GM12878 (cell line): ENCODE measurements at places on chromosomes 12 and 14. TPM values are rescaled to one million over a fixed set of nuclear protein-coding genes. Genes with fewer than 3 reads are reported as not detected.

- no peak for DNase-seq
These were observed 623 bp upstream of the TSPAN8 start for GRCh38 chr12:71158361-71158882.

DNA sequence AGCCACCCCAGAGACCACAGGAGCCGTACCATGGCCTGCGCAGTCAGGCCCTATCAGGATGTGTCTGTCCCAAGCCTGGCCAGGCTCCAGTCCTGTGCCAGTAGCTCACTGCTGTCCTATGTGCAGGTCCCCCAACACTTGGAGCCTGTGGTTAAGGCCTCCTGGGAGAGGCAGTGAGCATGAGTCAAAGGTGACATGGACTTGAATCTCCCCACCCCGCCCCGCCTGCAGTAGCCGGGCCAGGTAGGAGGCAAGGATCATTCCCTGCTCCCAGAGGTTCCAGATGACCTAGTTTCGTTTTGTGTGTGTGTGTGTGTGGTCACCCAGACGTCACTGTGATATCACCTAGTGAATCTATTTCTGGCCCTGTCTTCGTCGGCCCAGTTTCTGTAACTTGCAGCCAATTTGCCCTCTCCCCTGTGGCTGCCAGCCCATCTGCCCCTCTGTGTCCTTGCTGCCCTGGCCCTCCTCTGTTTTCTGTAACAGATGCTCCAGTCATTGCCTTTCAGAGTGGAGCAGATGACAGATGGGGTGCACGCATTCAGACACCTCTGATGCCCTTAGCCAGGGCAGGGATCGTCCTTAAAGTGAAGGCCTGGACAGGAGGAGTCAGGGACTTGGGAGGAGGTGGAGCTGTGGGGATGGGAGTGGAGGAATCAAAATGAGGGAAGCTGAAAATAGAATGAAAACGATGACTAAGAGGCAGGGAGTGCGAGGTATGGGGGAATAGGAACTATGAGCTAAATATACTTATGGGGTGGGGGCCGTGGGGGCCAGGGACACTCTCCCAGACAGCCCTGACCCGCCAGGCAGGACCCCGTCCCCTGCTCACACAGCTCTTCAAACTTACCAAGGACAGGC, 37.4 kb downstream of the SLC6A12 start:
- DNase-seq = no peak

GRCh38 chr12:68667291-68667690, 19.5 kb upstream of the NUP107 start:
- DNase-seq = no peak

DNA sequence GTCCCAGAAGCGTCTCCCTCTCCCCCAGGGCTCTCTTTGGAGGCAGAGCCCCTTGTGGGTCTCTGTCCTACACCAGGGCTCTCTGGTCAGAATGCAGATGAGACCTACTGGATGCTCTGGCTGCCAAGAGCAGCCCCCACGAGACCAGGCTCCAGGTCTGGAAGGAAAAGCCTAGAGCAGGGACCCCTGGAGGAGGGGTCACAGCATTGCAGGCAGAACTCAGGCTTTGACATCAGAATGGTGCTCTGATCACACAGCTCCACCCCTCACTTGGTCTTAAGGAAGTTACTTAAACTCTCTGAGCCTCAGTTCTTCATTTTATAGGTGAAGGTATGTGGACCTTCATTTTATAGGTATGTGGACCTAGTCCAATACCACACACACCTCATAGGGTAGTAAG, 83.1 kb downstream of the ARL6IP4 start:
- no peak for DNase-seq

DNA sequence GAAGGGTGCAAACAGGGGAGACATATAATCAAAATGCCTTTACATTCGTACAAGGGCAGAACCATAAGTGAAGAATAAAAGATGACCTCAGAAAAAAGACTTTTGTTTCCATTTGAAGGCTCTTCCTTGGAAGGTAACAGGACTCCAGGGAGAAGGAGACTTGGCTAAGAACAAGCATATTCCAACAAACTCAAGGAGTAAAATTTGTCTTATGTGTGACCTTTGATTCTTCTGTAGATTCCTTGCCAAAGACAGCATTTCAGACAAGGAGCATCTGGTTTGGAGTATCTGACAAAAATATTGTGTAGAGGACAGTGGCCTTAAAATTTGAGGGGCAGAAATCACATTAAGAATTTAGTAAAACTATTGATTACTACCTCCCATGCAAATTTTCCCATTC, 991.9 kb downstream of the FLRT2 start:
- DNase-seq = no peak

GRCh38 chr12:52151837-52152783, 39.7 kb downstream of the KRT80 start:
- DNase-seq = no peak

DNA sequence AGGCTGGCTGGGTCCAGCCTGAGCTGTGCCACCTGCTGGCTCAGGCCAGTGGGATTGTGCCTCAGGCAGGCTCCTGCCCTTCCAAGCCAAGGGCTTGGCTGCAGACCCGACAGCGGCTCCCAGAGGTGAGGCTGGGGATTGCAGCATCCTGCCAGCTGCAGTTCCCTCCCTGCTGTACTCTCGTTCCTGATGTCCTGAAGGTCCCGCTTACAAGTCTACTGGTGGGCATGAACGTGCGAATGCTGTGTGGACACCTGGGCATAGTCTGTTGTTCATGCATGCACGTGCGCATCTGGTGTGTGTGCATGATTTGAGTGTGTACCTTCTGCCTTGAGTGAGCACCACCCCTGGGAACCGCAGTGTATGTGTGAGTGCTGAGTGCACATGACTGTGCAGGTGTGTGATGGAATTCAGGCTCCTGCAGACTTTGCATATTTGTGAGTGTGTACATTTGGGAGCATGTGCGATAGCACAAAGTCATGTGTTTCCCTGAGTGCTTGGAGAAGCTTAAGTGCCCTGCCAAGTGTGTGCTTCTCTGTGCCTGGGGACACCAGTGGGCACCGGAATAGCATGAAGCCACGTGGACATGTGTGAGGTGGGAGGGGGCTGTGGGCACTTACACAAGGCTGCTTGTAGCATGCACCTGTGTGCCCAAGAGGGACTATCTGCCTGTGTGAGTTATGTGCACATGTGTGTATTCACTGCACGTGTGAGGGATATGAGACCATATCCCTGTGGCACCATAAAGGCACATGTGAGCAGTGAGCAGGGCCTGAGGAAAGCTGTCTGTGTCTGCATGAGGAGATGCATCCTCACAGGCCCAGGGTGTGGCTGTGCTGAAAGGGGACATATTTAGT, 19.3 kb upstream of the KRT7 start:
- no peak for DNase-seq

GRCh38 chr12:110349514-110350151, 53.9 kb downstream of the ANAPC7 start:
- DNase-seq = no peak

- no peak for DNase-seq
These were observed 15.5 kb downstream of the CDCA4 start for GRCh38 chr14:105005329-105005928.

DNA sequence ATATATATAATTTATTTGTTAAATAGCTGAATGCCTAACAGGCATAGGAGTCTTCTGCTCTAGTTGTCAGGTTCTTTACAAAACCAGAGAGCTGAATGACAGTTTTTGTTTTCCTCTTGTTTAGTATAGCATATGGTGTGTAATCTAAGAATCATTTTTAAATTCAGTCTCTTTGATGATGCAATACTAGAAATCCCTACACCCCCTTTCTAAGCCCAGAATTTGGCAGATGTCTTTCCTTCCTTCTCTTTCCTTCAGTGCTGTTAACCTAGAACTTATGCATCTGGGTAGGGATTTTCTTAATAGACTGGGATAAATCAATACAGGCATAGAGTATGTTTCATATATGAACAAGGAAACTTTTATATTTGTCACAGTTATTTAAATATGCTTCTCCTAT, 198.1 kb downstream of the KCNH5 start:
- no peak for DNase-seq

DNA sequence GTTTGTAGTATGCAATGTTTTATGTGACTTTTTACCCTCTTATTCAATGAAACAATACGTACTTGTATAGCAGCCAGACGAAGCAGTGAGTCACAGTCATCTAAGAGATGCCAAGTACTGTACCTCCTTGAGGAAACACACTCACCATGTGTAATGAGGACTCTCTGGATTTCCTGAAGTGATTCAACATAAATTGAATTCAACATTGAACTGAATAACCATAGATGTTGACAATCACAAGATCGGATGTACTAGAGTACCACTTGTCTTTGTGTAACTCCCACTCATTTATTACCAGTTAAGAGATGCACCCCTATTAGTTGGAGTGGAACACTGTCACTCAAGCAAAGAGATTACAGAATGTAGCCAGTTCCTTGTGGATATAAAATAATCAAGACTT, 175.2 kb upstream of the HMGA2 start:
- DNase-seq = no peak

DNA sequence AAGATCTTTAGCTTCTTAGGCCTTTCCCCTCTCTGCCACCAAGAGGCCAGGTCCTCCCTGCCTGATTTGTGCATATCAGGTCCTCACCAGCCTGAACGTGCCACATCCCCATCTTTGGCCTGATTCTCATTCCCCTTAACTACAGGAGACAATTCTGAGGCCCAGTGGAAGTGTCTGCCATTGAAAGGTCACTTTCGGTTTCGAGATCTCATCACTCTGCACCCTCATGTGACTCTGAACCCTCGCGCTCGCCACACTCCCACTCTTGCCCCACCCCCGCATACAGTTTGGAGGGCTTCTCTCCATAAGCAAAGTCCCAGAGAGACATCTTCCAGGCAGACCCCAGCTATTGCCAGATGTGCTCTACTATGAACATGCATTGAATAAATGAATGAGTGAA, 189.0 kb downstream of the NTF3 start:
- DNase-seq = no peak

GRCh38 chr12:118537481-118537917, 161.1 kb downstream of the SUDS3 start:
- no peak for DNase-seq

DNA sequence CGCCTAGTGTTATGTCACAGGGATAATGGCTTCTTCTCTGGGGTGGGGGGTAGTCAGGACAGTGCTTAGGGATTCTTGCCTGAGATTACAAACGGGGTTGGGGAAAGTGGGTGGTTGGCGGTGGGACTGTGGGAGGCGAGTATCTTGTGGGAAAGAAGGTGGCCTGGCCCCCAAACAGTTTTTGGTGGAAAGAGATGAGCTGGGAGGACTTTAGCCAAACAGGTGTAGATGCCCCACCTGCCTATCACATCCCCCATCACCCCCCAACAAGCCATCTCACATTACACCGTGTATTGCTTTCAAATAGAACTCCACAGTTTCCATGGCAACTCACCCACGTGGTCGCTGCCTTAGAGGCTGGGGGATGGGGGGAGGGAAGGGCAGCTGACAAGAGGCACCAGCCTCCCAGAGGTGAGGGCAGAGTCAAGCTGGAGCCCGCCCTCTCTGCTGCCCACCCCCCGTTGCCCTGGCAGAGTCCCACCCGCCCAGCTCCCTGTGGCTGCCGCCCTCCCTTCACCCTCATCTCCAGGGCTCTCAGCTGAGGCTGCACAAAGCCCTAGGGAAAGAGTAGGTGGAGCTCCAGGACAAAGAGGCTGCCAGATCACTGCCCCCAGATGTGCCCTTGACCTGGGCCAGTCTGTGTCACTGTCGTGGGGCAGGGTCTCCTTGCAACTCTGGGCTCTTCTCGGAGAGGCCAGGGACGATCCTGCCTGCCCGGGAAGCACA, 98.3 kb downstream of the LRRC74A start:
- DNase-seq = no peak

- DNase-seq = no peak
These were observed 15.8 kb downstream of the TC2N start for GRCh38 chr14:91851563-91851962.

DNA sequence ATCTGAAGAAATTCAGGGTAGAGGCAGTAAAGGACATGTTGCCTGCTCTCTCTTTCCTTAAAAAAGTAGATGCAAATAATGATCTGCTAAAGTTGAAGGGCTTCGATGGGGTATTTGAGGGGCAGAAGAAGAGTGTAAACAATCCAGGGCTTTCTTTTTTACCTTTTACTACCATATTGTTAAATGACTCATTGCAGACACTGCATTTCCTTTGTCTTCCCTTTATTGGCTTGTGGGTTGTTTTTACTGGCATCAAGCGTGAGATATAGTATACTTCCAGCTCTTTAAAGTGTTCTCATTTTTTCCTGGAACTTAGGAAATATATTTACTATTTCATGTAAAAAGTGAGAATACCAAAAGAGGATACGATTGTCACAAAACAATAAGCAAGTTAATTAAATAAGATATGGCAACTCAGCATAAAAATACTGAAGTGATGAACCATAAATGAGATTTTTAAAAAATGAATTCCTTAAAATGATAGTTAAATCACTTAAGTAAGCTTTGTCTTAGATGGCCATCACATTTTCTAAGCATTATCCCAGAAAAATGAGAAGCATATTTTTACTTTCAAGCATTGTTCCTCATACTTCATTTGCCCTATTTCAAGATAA, 72.3 kb upstream of the KRAS start:
- no peak for DNase-seq

GRCh38 chr12:4997939-4998338, 45.7 kb upstream of the KCNA5 start:
- DNase-seq = no peak

GRCh38 chr12:47783821-47784819, 11.1 kb downstream of the SLC48A1 start:
- DNase-seq = no peak

DNA sequence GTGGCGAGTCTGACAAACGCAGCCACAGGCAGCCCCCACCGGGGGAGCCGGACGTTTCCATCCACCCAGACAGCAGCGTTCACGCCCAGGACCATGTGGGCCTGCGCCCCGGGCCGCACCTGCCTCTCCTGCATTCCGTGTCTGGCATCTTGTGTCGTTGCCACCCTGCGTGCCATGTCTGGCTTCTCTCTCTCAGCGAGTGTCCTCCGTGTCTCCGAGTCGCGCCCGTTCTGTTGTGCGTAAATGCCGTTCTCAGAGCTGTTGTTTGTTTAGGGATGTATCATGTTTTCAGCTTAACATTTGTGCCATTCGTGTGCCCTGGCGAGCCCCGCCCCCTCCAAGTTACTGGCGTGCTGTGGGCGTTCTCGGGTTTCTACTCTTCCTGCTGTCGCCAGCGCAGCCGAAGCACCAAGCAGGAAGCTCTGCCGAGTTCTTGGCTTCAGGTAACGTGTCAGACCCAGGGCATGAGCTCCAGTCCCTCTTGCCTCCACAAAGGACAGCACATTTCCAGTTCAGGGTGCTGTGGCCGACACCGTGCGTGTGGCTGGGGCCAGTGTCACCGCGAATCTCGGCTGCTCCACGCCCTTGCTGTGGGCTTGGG, 34.6 kb downstream of the NOC4L start:
- DNase-seq = no peak

GRCh38 chr12:10557329-10557728, 51.6 kb downstream of the EIF2S3B start:
- DNase-seq = no peak

GRCh38 chr12:43740511-43741100, 18.0 kb downstream of the PUS7L start:
- DNase-seq = no peak

CLEC4A gene
- 0.58 and 1.5 TPM in 2 replicates for total RNA-seq

KRT80 gene
- 0.05 TPM in 1 of 2 replicates, not detected in the other for total RNA-seq

PCED1B gene
- total RNA-seq = 8.5 and 8.8 TPM in 2 replicates

GPRC5D gene
- not detected in 2 replicates for total RNA-seq

DNAJC22 gene
- 0.15 and 0.19 TPM in 2 replicates for total RNA-seq

AQP2 gene
- not detected in 2 replicates for total RNA-seq

KERA gene
- total RNA-seq = not detected in 2 replicates

VCPKMT gene
- total RNA-seq = 12.8 and 13.3 TPM in 2 replicates

LBHD2 gene
- total RNA-seq = not detected in 2 replicates

ARHGAP9 gene
- total RNA-seq = 101 and 102 TPM in 2 replicates

OR4K17 gene
- total RNA-seq = not detected in 2 replicates

LRFN5 gene
- total RNA-seq = 0.05 TPM in 1 of 2 replicates, not detected in the other

LGR5 gene
- 0.13 TPM in 1 of 2 replicates, not detected in the other for total RNA-seq
